ENCODE measurements at places on chromosomes 6 and 20.

DNA sequence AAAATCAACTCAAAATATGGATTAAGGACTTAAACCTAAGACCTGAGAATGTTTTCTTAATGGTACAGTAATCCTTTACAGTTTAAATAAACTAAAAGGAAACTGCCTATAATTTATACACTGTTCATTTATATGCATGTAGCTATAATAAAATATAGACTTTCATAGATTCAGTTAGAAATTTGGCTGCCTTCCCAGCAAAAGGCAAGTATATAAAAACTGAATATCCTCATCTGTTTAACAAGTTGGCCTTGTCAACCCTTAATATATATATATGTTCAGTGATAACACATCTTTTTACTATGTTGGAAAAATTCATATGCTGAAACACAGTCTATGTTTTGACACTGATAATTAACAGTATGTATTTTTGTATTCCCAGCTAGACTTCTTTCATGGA lies 123.1 kb downstream of the GRIK2 start:
- DNase-seq: no peak

DNA sequence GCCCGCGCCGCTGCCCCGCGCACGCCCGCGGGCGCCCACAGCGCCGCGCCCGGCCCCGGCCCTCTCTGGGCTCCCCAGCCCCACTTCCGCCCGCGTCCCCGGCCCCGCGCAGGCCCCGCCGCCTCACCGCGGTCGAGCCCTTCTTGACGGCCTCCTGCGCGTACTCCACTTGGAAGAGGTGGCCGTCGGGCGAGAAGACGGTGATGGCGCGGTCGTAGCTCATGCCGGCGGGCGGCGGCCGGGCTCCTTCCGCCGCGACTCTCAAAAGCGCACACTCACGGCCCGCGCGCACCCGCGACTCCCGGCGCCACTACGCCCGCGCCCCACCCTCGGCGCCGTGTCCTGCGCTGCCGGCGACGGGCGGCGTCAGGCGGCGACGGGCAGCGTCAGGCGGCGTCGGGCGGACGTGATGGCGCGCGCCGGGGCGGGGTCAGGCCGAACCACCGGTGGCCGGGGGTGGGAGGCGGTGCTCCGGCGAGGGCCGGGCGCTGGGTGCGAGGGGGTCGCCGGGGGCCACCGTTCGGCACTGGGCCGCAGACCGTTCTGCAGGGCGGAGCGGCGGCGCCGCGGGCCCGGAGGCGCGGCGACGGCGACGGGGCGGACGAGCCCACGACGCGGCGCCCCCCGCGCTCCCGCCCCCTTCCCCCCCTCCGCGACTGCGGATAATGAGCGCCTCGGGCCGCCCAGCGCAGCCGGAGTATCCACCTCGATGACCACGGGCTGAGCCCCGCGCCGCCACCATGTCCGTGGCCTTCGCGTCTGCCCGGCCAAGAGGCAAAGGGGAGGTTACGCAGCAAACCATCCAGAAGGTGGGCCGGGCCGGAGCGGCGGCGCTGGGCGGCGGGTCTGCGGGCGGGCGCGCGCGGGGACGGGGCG lies at the start of the genes PSMA7 and SS18L1:
Gene PSMA7, minus strand, starts transcription at position 314 of the 876 bp plus-strand sequence. Its CDS starts 91 bp downstream, at position 223.
Gene SS18L1, plus strand, starts transcription at position 689 of the 876 bp plus-strand sequence. Its CDS starts 52 bp downstream, at position 741.
- peak; percentile 85 for DNase-seq

- DNase-seq: no peak
These were observed 299.9 kb upstream of the SUPT3H start for GRCh38 chr6:45677381-45678284.

GRCh38 chr6:111238464-111239119 lies 151.3 kb downstream of the SLC16A10 start:
- peak; percentile 69 for DNase-seq

DNA sequence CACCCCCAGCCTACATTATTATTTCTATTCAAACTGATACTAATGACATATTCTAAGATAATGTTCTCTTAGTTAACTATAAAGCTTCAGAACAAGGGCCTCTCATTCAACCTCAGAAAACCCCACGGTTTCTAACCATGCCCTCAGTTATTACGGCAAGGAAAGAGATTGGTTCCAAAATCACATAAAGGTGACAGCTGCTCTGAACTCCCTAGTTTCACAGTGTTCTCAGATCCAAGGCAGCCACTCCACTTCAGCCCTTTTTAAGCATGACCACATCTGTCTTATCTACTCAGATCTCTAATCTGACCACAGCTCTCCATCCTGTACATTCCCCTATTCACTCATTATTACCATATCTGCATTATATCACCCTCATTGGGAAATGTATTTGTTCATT lies 98.8 kb upstream of the CEP85L start:
- DNase-seq: peak; percentile 26

- DNase-seq: no peak
These were observed 31.3 kb downstream of the MBOAT1 start for GRCh38 chr6:20180935-20181334.

GRCh38 chr6:53410508-53411258 lies 61.9 kb upstream of the ELOVL5 start:
- peak; percentile 14 for DNase-seq

- no peak for DNase-seq
These were observed 42.6 kb upstream of the NFATC2 start for GRCh38 chr20:51585148-51585547.

DNA sequence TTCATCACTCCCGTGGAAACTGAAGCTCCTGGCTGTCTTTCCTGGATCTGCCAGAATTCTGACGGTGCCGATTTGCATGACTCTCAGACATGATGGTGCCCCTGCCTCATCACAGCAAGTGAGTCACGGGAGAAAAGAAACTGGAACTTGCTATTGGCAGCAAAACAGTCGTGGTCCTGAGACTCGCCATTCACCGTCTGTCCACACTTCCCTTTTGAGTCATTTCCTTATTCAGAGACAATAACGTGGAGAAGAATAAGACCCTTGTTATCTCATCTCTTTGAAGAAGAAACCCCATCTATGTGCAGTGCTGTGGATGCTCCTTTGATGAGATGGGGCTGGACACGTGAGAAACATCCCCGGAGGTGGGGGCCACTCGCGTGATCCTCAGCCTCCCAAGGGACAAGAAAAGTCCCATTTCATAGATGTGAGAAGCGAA lies 4.2 kb downstream of the GPR31 start:
- peak; percentile 13 for DNase-seq

GRCh38 chr6:296151-297122 lies 4.2 kb downstream of the DUSP22 start:
- DNase-seq: no peak

DNA sequence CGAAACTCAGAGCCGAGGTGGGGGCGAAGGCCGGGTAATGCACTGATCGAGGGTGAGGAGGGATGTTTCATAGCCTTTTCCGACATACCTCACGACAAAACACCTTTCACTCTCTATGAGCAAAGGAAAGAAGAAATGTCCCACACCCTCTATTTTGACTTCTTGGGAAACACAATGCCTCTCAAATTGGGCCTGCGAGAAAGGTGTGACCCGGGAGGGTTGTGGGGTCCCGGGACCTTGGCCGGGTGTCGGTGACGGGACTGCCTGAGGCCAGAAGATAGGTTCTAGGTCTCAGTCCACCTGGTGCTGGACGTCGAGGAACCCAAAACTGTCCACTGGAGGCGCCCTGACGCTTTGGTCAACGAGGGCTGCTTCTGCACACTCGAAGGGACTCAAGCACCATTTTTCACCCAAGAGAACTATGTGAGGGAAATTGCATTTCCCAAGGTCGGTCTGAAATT lies 41.1 kb upstream of the OSTM1 start:
- peak; percentile 57 for DNase-seq

DNA sequence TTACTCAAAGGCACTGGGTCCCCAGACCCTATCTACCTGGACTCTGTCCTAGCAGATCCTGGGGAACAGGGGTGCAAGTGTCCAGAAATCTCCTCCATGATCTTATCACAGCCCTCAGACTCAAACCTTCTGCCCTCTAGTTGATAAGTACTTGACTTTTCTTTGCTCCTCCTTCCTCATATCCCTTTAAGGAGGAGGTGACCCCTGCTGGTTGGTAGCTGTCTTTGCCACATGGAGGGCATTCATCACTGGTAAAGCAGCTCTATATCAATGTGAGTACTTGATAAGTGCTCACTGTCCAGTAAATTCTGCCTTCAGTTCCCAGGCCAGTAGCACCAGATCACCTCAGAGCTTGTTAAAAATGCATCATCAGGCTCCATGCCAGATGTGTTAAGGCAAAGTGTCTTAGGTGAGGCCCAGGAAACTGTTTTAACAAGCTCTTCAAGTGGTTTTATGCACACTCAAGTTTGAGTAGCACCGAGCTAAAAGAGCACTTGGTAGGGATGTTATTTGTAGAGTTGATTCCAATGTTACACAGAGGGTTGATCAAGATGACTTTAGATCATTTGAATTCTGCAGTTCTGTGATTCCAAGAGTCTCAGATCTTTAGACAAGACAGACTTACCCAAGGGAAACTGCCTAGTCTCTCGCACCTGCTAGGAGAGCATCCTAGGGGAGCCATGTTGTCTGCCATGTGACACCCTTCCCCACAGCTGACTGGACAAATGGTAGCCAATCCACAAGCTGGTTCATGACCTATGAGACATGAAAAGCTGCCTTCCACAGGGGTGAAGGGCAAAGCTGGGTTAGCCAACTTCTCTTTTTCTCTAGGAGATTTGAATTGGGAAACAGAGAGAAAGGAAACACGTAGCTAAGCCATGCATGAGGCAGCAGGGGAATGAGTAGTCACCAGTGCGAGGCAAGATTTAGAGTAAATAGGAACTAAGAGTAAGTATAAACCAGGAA lies 18.6 kb downstream of the TREML2 start:
- peak; percentile 64 for DNase-seq

GRCh38 chr20:62621251-62622110 lies 20.8 kb upstream of the SLCO4A1 start:
- no peak for DNase-seq

- no peak for DNase-seq
These were observed 695.2 kb downstream of the PHF3 start for GRCh38 chr6:64330694-64331307.

GRCh38 chr6:26123675-26123946 lies 36.4 kb downstream of the HFE start:
- DNase-seq: no peak

DNA sequence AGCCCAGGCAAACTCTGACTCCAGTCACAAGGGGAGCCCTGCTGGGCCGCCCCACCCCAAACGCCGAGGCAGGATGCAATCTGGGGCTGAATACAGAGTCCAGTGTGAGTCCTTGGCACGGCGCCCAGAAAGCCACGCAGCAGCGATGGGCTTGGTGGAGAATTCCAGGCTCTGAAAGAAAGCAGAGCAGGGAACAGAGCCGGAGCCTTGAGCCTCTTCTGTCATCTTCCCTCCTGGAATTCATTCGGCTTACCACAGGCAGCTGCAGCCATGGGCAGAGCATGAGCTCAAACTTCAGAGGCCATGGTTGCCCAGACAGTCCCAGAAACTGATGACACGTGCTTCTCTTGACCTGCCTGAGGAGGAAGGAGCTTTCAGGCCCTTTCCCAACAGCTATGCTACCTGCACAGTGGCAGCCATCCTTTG lies 441.1 kb upstream of the JARID2 start:
- DNase-seq: peak; percentile 86

DNA sequence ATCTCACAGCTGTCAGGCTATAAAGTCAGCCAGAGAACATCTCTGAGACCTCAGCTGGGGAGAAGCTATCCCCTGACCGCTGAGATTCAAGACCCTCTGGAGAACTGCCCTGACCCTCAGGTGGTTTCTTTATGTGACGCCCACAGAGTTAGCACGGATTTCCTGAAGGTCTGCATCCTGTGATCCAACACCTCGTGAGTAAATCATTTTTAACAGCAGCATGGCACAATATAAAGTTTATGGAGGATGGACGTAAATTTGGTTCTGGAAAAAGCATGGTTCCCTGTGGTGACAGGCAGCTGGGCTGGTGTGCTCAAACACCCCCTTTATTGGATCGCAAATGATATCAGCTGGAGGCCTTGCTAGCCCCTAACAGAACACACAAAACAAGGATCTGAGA lies 25.3 kb upstream of the TRAF3IP2 start:
- no peak for DNase-seq

DNA sequence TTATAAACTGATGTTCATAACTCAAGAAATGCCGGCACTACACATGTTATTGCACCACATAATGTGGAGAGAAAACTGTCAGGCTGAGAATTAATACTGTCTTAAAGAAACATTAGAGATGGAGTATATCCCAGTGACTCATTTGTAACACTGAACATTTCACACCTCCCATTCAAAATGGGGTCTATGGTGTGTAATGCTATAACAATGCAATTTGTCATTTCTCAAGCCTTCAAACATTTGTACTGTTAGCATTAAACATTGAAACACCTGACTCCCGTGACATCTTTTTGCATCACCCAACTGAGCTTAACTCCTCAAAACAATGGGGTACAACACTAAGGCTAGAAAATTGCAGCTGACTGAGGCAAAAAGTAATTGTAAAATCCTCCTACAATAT lies 151.7 kb downstream of the DST start:
- peak; percentile 65 for DNase-seq

- no peak for DNase-seq
These were observed 84.3 kb upstream of the IFNGR1 start for GRCh38 chr6:137303441-137303840.

- DNase-seq: no peak
These were observed 16.5 kb downstream of the GTF2H5 start for GRCh38 chr6:158184608-158185007.

All from EL (cell line).